Activated effector memory CD4-positive, alpha-beta T cell treated with anti-CD3 and anti-CD28 coated beads, Interleukin-2, amount 50 U/mL, for 16 hours (primary cell): ENCODE measurements at places on chromosomes 4 and X.

GRCh38 chr4:157727163-157727562 is 445.7 kb downstream of the GASK1B start:
- DNase-seq = no peak

- DNase-seq = no peak
Observed at GRCh38 chr4:71198958-71199357, 139.9 kb upstream of the SLC4A4 start.

GRCh38 chr4:94240384-94240783 is 32.7 kb downstream of the SMARCAD1 start:
- no peak for DNase-seq

GRCh38 chrX:23727206-23727605 is 15.9 kb downstream of the ACOT9 start:
- no peak for DNase-seq

DNA sequence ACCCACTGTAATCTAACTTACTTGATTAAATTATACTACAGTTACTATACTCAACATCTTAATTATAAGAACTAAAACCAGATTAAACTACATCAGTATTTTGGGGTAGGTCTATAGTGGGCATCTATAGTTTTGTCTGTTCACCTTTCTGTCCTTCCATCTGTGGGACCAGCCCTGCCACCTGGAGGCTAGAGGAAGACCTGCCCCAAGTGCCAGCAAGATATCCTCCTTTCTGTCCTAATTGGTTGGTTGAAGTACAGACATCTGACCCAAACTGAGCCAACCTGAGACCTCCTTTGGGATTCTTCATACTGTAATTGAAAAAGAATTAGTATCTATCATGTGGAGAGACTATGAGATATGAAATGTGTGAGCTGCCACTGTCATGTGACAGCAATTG is 172.2 kb upstream of the TLL1 start:
- no peak for DNase-seq

- DNase-seq = no peak
Observed at GRCh38 chr4:55675196-55675793, 39.2 kb upstream of the NMU start.

DNA sequence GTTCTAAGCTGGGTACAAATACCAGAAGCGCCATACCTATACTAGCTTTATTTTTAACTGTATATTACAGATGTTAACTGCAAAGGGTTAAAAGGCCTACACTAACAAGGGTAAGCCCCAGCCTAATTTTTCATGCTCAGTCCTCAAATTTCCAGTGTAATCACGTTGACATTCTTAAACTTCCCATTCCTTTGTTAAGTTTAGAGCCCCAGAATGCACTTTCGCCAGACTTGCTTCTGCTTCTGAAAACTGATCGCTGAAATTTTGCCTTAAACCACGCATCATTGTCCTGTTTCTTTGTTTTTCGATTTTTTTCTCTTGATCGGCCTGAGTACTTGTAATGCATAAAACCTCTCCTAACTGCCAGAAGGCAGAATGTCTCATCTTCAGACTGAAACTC is 2141.9 kb upstream of the AGA start:
- no peak for DNase-seq

DNA sequence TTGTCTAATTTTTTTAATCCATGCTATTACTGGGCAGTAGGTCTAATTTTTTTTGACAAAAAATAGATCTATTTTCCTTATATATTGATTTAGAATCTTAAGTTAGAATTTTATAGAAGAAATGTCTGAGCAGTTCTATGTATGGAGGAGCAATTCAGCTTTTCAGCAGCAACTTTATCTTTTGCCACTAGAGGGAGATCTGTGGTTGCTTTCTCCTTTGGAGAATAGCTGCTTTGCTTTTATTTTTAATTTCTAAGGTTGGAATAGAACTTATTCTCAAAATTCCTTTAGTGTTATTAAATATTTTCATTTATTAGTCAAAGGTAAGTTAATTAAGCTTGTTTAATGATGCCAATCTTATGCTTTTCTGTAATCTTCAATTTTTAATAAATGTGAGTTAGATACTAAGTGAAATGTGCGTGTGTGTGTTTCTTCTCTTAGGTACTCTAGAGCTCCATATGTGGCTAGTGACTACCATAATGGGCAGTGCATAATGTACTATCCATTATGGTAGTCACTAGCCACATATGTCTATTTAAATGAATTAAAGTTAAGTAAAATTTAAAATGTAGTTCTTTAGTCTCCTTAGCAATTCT is 29.3 kb downstream of the FAM199X start:
- DNase-seq = no peak

DNA sequence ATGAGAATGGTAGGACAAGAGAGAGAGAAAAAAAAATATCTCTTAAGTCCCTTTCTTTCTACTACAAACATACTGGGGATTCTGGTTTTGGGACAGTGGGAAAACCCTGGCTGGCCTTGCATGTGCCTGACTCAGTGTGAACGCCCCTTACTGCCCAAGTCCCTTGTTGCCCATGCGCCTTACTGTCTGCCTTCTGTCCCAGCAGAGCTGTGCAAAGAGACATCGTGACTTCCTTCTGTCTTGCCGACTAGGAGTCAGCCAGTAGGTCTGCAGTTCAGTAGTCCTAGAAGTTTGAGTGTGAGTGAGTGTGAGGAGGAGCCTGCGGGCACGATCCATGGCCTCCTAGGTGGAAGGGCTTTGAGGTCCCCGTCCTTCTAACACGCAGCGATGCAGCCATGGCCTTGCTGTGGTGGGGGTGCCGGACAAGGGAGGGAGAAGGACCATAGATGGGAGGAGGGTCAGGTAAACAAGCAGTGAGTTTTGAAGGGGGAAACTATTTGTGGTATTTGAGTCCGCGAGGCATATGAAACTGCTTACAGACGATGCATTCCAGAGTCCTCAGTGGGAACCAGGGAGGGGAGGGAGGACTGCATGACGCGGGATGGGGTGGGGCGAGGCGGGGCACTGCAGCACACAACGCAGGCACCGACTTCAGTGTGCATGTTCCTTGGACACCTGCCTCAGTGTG is at the start of gene XAGE2:
XAGE2 (plus strand) TSS at position 654 of the 688 bp plus-strand sequence. CDS start 994 bp downstream, outside the sequence.
- no peak for DNase-seq

DNA sequence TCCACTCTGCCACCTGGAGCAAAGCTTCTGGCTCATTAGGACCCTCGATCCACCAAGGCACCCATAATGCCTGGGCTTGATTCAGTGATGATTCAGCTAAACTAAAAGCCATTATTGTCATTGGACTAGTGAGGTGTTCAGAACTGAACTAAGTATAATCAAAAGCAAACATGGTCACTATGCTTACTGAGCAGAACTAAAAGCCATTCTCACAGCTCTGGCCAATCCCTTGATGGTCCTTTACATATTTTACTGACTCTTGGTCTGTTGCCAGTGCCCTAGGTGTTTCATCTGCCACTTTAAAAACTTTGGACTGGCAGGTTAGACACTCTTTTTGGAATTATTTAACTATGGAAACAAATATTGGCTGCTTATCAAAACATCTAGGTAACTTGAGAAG is 703.5 kb downstream of the FAT4 start:
- DNase-seq = no peak

DNA sequence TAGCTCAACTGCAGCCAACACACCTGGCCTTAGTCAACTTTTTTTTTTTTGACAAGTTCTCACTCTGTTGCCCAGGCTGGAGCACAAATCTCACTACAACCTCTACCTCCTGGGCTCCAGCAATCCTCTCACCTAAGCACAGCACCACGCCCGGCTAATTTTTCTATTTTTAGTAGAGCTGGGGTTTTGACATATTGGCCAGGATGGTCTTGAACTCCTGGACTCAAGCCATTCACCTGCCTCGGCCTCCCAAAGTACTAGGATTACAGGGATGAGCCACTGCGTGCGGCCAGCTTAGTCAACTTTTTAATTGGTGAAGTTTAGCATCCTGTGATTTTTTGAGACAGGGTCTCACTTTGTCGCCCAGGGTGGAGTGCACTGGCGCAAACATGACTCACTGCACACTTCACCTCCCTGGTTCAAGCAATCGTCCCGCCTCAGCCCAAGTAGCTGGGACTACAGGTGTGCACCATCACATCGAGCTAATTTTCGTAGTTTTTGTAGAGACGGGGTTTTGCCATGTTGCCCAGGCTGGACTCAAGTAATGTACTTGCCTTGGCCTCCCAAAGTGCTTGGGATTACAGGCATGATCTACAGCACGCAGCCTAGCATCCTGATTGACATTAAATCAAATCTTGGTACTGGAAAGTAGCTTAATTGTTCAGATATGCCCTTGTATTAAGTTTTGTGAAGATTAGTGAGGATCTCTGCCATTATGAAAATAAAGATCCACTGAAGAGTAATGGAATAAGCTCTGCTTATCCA is 8.3 kb downstream of the HNRNPDL start:
- DNase-seq = no peak

- DNase-seq = no peak
Observed at GRCh38 chrX:102498732-102499131, 17.8 kb downstream of the TMSB15A start.

DNA sequence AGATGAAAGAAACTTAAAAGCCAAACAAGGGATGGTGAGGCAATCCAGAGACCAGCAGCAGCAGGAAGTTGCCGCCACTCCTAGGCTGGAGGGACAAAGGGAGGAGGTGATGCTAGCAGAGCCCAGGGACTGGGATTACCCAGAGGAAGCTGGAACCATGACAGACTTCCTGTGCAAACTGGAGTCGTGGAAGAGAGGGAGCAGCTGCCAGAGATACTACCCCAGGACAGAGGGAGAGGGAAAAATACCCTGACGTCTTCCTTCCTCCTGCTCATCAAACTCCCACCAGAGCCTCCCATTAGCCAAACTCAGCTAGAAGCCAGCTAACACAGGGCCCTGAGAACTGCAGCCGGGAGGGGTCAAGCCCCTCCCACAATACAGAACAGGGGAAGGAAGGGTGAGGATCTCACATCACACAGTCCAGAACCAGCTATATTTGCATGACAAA is 101.2 kb upstream of the KLF3 start:
- no peak for DNase-seq

DNA sequence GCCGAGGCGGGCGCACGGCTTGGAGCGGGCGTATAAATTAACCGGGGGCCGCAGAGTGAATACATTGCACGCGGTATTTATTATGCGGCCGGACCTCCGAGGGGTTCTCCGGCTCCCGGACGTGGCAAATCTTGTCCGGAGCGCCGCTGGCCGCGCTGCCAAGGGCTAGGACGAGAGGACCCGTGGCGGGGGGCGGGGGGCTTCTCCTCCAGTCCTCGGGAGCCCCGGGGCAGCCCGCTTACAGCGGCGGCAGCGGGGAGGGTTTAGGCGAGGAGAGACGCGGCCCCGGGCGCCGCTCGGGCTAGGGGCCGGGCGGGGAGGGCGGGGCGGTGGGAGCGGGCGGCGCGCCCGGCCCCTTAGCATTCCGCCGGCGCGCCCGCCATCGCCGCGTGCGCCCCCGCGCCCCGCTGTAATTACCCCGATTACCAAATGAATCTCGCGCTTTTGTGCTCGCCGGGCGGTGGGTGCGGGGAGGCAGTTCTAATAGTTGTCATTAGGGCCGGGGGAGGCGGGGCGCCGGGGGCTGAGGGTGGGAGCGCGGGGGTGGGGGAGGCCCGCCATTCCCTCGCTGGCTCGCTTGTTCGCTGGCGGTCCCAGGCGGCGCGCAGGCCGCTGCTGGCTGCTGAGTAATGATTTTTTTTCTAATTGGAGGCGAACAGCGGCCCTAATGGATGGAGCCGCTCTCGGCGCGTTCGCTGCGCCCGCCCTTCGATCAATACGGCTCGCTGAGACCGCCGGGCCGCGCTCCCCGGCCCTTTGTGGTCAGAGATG is 276.6 kb downstream of the BCOR start:
- peak; percentile 72 for DNase-seq

DNA sequence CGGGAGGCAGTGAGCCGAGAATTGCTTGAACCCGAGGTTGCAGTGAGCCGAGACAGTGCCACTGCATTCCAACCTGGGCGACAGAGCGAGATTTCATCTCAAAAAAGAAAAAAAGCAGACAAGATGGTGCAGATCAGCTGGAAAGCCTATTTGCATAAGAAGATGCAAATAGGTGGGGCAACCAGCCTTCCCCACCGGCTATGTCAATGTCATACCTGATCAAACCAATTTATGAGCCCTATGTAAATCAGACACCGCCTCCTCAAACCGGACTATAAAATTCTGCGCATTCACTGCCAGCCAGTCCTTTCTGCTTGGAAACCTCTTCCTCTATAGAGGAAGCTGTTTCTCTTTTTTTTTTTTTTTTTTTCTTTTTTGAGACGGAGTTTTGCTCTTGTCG is 64.5 kb upstream of the CHRNA9 start:
- DNase-seq = no peak

DNA sequence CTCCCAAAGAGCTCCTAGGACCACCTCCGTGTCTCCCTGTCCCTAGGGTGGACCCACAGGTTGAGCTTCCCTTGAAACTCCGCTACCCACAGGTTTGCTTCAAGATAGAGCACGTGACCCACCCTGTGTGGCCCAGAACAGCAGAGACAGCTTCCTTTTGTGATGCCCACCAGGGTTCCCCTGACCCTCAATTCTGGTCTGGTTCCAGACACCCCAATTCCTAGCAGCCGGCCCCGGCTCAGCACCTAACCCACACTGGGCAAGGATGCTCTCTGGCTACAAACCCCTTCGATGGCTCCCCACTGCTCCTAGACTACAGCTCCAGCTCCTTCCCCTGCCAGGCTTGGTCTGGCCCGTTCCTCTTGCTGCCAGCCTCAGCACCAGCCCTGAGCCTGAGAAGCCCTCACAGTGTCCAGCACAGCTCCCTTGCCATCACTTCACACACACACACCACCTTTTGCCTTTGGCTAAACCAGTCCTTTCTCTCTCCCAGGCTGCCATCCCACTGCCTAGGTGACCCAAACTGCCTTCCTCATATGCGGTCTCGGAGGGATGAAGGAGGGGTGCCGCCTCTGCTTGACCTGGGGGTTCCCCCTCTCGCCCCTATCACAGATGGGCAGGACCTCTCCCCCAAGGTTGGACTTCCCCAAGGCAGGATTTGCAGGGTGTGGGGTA is 6.2 kb downstream of the PNCK start:
- no peak for DNase-seq

DNA sequence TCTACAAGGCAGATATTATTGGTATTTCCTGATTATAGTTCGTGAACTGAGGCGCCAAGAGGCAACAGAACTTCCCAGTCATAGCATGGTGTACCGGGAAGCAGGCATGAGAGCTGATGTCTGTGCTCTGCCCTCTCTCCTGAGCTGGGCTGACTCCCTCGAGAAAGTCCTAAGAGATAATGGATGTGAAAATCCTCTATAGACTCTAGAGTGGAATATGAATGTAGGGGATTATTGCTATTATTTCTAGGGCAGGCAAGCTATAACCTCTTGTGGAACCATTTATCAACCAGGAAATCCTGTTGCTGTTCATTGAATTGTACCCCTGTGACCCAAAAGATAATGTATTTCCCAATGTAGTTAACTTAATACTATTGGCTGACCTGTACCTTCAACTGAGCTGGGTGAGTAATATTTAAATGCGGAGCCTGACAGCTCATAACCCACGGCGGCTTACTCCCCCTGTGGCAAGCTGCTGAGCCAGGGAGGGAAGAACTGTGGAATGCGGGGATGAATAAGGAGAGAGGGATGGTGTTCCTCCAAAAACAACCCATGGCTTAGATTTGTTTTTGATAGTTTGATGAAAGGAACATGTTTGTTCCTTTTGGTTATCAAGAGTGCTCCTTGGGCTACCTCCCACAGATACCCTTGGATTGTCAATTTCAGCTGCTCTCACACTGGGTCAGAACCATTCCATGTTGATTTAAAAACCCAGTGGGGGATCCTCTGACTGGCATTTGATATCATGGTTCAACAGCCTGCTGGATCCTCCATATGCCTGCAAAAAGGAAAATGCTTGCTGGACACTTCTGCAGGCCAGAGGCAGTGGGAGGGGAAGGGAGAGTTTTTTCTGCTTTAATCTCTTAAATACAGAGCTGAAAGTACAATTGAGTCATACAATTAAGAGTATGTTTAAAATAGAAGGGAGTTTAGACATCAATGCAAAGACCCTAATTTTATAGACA is 339.0 kb upstream of the BOD1L1 start:
- no peak for DNase-seq
